ENCODE measurements at places on chromosomes 5 and 9. TPM values are rescaled to one million over a fixed set of nuclear protein-coding genes. Genes with fewer than 3 reads are reported as not detected.

Gene RAD23B
- polyA plus RNA-seq: 40.5 TPM

- no peaks in the 10 kb centered on the region for H3K27me3 ChIP-seq
- no peak overlapping the region for H3K4me3 ChIP-seq
- H3K27ac ChIP-seq: no peak overlapping the region
- H3K4me1 ChIP-seq: no peaks in the 10 kb centered on the region
- peak; percentile 39 for DNase-seq
Observed at GRCh38 chr5:128237546-128237945, 154.0 kb downstream of the SLC12A2 start.

- no peaks in the 10 kb centered on the region for H3K27me3 ChIP-seq
- no peak overlapping the region for H3K4me3 ChIP-seq
- H3K4me1 ChIP-seq: no peaks in the 10 kb centered on the region
- DNase-seq: no peak
- no peak overlapping the region for H3K27ac ChIP-seq
Observed at GRCh38 chr9:36045610-36046009, 8.9 kb downstream of the RECK start.

Gene MARCOL
- not detected for polyA plus RNA-seq

Gene VCAN
- 2.1 TPM for polyA plus RNA-seq

DNA sequence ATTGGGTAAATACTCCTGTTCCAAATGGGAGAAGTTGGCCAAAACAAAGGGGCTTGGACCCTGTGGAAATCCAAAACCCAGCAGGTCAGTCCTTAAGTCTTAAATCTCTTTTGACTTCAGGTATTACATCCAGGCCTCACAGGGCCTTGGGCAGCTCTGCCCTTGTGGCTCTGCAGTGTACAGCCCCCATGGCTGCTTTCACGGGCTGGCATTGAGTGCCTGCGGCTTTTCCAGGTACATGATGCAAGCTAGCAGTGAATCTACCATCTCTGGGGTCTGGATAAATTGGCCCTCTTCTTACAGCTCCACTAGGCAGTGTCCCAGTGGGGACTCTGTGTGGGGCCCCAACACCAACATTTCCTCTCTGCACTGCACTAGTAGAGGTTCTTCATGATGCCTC is 308.5 kb upstream of the ARRDC3 start:
- no peak for DNase-seq
- H3K27ac ChIP-seq: no peak overlapping the region
- no peaks in the 10 kb centered on the region for H3K27me3 ChIP-seq
- no peaks in the 10 kb centered on the region for H3K36me3 ChIP-seq

- DNase-seq: no peak
- H3K27ac ChIP-seq: no peak overlapping the region
- no peak overlapping the region for H3K4me3 ChIP-seq
- no peaks in the 10 kb centered on the region for H3K36me3 ChIP-seq
Observed at GRCh38 chr5:115329475-115329874, 33.0 kb upstream of the CCDC112 start.

GRCh38 chr9:129070696-129071525 is 10.0 kb upstream of the DOLPP1 start:
- H3K27ac ChIP-seq: no peak overlapping the region
- no peak overlapping the region for H3K4me3 ChIP-seq
- no peaks in the 10 kb centered on the region for H3K27me3 ChIP-seq
- peaks cover 18% of the 10 kb centered on the region for H3K36me3 ChIP-seq

Gene GAS1
- 5.8 TPM for polyA plus RNA-seq

Gene FRRS1L
- polyA plus RNA-seq: 0.06 TPM

GRCh38 chr9:61673247-61673646 is 483.4 kb downstream of the SPATA31A7 start:
- no peaks in the 10 kb centered on the region for H3K4me1 ChIP-seq
- H3K4me3 ChIP-seq: no peak overlapping the region
- H3K27me3 ChIP-seq: no peaks in the 10 kb centered on the region
- H3K36me3 ChIP-seq: no peaks in the 10 kb centered on the region
- no peak overlapping the region for H3K27ac ChIP-seq

- H3K36me3 ChIP-seq: no peaks in the 10 kb centered on the region
- no peak for DNase-seq
- H3K4me3 ChIP-seq: no peak overlapping the region
- no peaks in the 10 kb centered on the region for H3K27me3 ChIP-seq
Observed at GRCh38 chr5:125743939-125744338, 679.3 kb upstream of the GRAMD2B start.

Gene TAF11L7
- not detected for polyA plus RNA-seq

DNA sequence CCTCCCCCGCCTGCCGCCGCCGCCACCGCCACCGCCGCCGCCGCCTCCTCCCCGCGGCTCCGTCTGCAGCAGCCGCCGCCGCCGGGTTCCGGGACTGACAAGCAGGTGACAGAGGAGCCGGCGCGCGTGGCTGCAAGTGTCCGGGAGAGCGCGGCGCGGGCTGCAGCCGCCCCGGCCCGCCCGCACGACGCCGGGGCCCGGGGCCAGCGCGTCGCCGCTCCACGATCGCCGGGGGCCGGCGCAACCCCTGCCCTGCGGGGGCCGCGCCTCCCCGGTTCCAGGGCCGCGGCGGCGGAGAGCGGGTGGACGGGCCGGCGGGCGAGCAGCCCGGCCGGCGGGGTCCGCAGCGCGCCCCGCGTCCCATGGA is 343 bp downstream of the LMX1B start:
- no peak overlapping the region for H3K4me3 ChIP-seq
- H3K36me3 ChIP-seq: no peaks in the 10 kb centered on the region
- DNase-seq: peak; percentile 59
- no peak overlapping the region for H3K27ac ChIP-seq

- H3K27ac ChIP-seq: no peak overlapping the region
- no peak for DNase-seq
- H3K36me3 ChIP-seq: no peaks in the 10 kb centered on the region
- H3K27me3 ChIP-seq: no peaks in the 10 kb centered on the region
- no peak overlapping the region for H3K4me3 ChIP-seq
Observed at GRCh38 chr5:175572886-175573285, 85.0 kb upstream of the HRH2 start.

- no peak for DNase-seq
- H3K27me3 ChIP-seq: no peaks in the 10 kb centered on the region
- H3K4me1 ChIP-seq: no peaks in the 10 kb centered on the region
- no peaks in the 10 kb centered on the region for H3K36me3 ChIP-seq
Observed at GRCh38 chr9:98520221-98520960, 188.3 kb downstream of the GABBR2 start.

Gene TOR1B
- polyA plus RNA-seq: 10.1 TPM

DNA sequence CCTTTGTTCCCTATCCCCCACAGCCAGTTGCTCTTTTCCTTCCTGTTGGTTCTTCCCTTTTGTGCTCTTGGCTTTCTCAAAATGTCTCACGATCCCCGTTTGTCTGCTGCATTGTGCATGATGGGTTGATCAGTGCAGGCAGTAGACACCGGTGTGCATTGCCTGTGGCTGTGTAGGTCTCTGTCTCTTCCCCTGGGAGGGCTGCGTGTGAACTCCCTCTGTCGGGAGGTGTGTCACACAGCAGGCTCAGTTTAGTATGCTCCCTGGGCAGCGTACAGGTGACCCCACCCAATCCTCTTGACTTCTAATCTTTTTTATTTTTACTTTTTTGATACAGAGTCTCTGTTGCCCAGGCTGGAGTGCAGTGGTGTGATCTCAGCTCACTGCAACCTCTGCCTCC is 265.3 kb downstream of the FSTL4 start:
- no peak overlapping the region for H3K27ac ChIP-seq
- no peak overlapping the region for H3K4me3 ChIP-seq
- no peaks in the 10 kb centered on the region for H3K27me3 ChIP-seq
- no peaks in the 10 kb centered on the region for H3K36me3 ChIP-seq

DNA sequence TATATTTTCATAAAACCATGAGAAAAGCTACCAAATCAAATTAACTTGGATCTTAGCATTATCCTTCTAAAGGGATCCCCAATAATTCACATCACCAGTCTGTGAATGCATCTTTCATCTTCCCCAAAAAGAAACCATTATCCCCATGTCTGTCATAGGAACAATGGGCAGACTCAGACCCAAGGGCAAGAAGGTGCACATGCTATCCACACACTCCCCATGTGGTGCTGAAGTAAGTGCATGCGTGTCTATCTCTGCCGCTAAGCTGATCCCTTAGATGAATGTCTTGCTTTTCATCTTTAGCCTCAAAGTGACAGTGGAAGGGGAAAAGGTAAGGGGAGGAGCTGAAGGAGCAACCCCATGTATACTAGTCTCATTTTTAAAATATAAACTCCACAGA is 10.2 kb downstream of the SPOCK1 start:
- H3K27ac ChIP-seq: no peak overlapping the region
- no peaks in the 10 kb centered on the region for H3K36me3 ChIP-seq
- H3K4me3 ChIP-seq: no peak overlapping the region
- DNase-seq: no peak
- H3K27me3 ChIP-seq: no peaks in the 10 kb centered on the region

GRCh38 chr9:123044586-123044985 is 11.1 kb downstream of the GPR21 start:
- no peaks in the 10 kb centered on the region for H3K27me3 ChIP-seq
- H3K27ac ChIP-seq: no peak overlapping the region
- H3K4me3 ChIP-seq: no peak overlapping the region
- no peak for DNase-seq

DNA sequence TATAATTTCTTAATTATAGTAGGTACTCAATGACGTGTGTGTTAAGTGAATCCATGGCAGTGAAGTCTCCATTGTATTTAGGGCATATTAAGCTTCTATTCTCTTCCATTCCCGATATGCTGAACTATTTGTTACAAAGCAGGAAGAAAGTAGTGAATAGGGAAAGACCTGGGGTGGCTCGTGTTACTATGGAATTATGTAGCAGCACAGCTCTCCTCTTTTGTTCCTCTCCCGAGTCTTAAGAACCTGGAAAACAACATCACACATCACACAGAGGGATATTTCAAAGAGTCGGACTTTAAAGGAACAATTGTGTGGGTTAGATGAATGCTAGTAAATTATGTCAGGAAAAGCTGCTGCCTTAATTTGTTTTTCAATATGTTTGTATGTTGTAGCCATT is 131.8 kb downstream of the PCSK5 start:
- no peak overlapping the region for H3K4me3 ChIP-seq
- DNase-seq: no peak
- H3K27ac ChIP-seq: no peak overlapping the region
- no peaks in the 10 kb centered on the region for H3K36me3 ChIP-seq

DNA sequence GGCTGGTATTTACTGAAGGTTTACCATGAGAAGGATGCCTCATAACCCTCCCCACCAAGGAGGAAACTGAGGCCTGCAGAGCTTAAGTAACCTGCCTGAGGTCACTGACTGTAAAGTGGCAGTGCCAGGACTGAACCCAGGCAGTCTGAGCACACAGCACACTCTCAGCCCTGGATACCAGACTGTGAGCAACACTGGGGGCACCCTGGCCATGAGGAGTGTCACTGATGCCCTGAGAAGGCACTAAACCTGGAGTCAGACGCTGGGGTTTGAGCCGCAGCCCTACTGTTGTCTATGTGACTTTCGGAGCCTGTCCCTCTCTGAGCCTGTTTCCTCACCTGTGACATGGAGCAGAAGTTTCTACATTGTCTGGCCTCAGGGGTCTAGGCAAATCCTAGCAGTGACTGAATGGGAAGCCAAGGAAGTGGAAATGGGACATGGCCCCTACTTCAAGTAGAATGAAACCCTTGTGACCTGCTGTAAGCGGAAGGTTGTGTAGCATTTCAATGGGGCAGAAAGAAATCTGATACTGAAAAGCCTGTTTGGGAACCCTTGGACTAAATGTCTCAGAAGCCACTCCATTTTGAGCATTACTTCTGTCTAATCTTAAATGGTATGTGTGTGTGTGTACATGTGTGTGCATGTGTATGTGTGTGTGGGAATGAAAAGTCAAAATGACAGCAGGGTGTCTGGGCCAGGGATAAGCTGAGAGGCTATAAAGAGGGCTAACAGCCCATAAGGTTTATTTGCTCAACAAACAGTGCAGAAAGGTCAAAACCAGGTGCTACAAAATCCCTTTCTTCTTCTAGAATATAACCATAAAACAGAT is 36.0 kb downstream of the B4GALT1 start:
- no peak overlapping the region for H3K4me3 ChIP-seq
- no peaks in the 10 kb centered on the region for H3K4me1 ChIP-seq
- peaks cover 31% of the 10 kb centered on the region for H3K36me3 ChIP-seq
- DNase-seq: no peak
- H3K27ac ChIP-seq: no peak overlapping the region

Gene ACOT12
- polyA plus RNA-seq: 2.2 TPM

DNA sequence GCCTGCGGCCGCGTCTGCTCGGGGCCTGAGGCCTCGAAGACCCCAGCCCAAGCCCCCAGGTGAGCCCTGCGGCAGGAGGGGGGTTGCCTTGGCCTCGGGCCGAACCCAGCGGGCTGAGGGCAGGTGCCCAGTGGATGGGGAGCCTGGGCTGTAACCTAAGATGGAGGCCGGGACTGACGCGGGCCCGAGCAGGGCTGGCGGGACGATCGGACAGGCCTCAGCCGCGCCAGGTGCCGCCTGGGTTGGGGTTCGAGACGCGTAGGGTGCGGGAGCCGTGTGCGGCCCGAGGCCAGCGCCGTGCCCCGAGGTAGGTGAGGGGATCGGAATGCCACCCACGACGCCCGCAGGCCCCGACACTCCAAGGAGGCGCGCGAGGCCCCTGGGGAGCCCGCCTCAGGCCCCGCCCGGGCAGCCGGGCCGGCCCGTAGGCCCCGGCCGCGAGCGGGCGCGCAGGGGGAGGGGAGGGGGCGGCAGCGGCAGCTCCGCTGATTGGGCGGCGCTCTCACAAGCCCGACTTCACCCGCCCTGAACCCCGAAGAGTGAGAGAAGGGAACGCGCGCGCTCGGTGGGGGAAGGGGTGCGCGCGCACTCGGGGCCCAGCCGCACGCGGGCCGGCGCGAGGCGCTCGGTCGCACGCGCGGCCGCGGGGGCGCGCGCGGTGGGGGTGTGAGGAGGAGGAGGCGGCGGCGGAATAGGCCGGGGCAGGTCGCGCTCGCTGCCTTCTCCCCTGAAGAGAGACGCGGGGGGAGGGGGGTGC is at the start of gene NSD1:
Gene NSD1 (plus strand): TSS at position 678 of the 757 bp plus-strand sequence. CDS start 1,331 bp downstream, outside the sequence.
- H3K4me3 ChIP-seq: peak within 1 kb of the TSS; percentile 58
- H3K27me3 ChIP-seq: no peaks in the 10 kb centered on the region

DNA sequence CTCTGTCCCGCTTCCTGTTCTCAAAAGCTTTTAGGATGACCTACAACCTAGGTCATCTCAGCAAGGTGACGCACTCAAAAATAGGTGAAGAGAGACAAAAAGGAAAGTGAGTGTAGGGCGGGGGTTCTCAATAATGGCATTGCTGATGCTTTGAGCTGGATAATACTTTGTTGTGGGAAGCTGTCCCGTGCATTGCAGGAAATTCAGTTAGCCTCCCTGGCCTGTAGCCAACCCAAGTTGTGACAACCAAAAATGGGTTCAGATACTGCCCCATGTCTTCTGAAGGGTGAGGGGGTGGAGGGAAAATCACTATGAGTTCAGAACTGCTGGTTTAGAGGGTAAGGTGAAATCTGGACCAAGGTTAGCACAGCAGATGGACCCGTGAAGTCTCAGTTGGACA is 151.4 kb downstream of the MAST4 start:
- DNase-seq: no peak
- peaks cover 8% of the 10 kb centered on the region for H3K4me1 ChIP-seq
- H3K27ac ChIP-seq: no peak overlapping the region
- no peaks in the 10 kb centered on the region for H3K36me3 ChIP-seq
- no peak overlapping the region for H3K4me3 ChIP-seq

Measured in kidney (tissue), 22 donors.